ENCODE measurements at places on chromosomes 1 and 21.

GRCh38 chr1:54153535-54154439, 987 bp upstream of the CDCP2 start:
- DNase-seq, result peak; percentile 59

DNA sequence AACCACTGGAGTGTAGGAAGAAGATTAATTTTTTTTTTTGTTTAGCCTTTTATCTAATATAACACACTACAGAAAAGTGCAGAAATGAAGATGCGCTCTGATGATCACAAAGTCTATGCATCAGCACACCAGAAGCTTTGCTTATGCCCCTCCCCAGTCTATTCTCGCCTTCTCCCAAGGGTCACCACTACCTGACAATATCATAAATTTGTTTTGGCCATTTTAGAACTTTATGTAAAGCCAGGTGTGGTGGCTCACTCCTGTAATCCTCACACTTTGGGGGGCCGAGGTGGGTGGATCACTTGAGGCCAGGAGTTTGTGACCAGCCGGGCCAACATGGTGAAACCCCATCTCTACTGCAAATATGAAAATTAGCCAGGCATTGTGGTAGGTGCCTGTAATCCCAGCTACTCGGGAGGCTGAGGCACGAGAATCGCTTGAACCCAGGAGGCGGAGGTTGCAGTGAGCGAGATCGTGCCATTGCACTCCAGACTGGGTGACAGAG, 231.3 kb downstream of the FOXD2 start:
- no peak for DNase-seq

DNA sequence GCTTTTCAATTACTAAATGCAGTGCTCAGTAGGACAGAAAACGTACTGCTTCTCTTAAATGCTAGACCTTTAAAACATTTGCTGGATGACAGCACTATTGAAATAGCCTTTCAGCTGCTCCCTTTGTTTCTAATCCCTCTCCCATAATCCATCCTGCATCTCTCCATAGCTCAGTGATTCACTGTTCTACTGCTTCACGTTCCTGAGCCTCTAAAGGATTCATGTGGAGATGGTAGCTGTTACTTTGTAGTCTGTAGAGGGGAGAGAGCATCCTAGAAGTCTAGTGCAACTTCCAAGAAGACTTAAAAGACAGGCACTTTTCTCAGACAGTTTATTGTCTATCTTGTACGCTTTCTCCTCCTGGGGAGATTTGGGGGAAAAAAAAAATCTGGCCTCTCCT, 51.4 kb downstream of the LRRC8B start:
- no peak for DNase-seq

DNA sequence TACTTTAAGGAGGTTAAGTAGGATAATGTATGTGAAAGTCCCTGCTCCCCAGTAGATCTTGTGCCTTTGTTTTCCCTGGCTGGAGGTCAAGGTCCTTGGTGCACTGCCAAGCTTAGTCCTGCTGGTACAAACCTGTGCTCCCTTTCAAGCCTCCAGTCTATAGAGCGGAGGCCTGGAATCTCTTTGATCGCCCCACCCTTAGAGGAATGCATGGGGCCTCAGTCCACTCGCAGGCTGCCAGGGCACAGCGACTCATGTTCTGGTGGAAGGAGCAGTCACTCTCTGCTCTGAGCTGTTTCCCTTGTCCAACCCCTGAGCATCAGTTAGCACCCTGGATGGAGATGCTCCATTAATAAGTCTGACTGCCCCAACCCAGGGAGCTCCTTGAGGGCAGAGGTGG, 121.8 kb downstream of the HMGB4 start:
- no peak for DNase-seq

DNA sequence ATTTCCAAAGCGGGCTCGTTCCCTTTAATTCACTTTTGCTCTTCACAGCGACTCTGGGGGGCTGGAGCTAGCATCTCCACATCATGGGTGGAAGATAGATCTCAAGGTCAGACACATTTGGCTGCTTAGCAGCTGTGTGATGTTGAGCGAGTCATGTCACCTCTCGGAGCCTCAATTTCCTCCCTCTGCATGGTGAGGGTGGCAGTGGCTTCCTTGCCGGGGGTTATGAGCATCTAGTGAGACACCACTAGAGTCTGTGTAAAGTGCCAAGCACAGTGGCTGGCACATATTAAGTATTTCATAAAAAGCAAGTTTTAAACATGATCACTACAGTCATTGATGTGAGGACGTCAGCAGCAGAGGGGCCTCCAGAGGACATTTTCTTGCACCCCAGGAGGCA, 16.9 kb upstream of the ECE1 start:
- DNase-seq, result no peak

GRCh38 chr1:51372561-51372960, 42.2 kb upstream of the TTC39A start:
- no peak for DNase-seq

DNA sequence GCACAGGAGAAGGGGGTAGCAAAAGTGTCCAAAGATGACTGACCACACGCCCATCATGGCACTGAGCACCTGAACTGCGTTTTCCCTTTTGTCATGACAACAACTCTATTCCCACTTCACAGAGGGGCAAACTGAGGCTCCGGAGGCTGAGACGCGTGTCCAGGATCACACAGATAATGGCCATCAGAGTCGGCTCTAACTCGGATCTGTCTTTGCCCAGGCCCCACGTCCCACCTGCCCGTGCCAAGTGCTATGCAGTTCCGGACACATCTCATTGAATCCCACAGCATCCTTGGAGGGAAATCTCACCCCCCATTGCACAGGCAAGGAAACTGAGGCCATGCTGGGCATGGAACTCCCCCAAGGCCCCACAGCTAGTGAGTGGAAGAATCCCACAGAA, 62.1 kb downstream of the MATN1 start:
- no peak for DNase-seq

DNA sequence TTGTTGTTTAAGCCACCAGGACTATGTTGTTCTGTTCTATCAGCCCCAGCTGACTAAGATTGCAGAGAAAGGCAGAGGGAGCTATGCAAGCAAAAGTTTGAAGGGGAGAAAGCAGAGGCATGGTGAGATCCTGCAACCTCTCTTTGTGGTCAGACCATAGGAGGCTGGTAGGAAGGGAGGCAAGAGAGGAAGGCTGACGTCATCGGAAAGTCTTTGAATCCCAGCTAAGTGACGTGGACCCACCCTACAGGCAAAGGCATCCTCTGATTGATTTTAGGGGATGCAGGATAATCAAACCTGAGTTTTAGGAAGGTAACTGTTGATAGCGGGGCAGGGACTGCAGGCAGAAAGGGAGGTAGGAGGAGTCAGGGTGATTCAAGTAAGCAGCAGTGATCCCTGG, 23.3 kb upstream of the TNNI1 start:
- no peak for DNase-seq

- peak; percentile 74 for DNase-seq
Observed at GRCh38 chr1:75615613-75616435, 4.9 kb upstream of the SLC44A5 start.

DNA sequence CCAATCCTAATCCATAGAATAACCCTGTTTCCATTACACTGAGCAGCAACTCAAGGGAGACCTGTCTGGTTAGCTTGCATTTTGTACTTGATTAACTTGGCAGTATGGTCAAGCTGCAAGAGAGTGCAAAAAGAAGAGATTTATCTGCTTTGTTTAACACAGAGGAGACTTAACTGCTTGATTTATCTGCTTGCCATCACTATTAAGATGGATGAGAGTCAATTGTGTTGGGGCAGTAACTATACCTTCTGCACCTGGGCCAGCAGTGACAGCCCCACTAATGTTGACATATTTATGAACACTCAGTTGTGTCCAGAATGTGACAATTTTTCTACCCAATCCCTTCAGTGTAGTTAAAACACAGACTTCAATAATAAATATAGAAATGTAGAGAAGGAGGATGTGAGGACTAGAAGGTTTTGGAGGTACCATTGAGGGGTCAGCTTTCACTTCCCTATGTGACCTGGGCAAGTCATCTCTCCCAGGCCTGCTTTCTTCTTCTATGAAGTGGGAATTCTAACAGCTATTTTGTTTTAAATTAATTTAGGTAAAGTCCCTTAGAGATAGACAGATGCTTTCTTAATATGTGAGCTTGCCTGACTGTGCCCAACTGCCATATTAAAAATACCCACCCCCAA, 159.1 kb upstream of the KCNK2 start:
- no peak for DNase-seq

GRCh38 chr1:13701271-13701640, 1.3 kb downstream of the PRDM2 start:
- DNase-seq, result no peak

DNA sequence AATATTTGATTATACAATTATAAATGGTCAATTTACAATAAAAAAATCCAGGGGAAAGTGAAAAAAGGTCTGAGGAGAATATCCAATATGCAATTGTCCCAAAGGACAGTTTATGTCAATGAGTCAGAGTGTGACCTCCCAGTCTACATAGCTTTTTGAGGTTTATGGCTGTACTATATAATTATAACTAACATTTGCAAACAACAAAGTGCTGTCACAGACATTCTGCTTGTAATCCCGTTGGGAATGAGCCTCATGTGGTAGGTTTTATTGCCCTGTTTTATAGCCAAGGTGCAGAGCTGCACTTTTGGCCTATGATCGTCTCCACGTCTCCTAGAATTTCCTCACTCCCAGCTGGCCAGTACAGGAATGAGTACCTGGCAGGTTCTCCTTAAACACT, 103.8 kb downstream of the ADSS2 start:
- no peak for DNase-seq

DNA sequence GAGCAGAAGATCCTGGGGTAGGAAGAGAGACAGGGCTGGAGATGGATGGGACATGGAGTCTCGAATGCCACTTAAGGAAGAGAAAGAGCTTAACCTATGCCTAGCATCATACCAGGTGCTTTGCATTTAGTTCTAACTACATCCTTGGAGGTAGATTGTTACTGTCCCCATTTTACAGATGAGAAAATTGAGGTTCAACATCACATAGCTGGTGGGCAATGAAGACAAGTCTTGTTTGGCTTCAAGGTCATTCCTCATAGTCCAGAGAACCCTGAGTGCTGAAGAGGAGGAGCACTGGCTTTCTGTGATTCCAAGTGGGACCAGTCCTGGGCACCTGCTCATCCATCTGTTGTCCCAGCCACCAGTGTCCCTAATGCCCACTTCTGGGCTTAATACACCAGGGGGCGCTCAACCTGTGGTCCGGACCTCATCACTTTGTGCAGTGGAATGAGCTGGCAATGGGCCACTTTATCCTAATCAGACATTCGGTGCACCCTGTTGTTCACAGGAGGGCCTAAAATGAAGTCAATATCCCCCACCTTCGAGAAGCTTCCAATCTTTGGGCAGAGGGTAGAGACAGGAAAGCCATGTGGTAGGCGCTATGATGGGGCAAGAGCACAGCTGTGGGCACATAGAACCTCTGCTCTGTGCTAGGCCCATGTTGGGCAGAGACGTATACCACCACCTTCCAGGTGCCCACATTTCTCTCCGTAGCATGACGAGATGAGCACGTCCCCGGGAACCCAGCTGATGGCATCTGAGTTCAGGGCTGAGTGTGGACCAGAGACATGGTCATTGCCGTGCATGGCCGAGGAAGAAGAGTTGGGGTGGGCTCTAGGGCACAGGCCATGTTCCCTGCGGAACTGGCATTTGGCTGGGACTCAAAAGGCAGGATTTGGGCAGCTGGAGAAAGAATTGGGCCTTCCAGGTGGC, 9.2 kb downstream of the RPS6KA1 start:
- DNase-seq, result peak; percentile 48

- no peak for DNase-seq
Observed at GRCh38 chr1:192506741-192507155, 68.8 kb upstream of the RGS1 start.

DNA sequence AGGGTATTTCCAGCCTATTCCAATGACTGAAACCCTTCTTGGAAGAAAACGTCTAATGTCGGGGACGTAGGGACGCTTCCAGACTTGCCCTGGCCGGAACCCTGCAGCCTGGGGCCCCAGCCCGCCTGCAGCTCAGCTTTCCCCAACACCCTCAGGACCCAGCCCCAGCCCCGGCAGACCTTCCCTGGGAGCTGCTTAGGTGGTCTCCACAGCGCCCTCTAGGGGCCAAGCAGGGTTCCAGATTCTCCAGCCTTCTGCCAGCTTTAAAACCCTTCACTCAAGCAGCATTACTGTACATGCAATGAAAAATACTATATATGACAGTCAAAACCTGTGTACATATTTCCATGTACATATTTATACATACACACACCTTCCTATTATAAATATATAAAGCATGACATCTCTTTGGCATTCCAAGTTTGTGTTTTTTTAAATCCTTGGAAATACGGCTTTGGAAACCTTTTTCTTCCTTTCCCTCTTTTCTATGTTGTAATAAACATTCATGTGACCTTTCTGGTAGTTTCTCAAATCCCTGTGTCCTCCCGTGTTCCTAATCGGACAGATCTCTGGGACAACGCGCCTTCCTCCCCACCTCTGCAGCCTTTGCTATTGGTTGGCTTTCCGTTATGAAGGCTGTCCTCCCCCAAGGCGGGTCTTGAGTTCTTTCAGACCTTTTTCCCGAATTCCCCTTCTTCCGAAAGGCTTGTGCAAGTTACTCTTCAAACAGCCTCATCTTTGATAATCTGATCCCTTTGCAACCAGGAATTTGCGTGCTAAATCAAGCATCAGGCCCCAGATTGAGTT, 60.3 kb downstream of the STUM start:
- DNase-seq, result peak; percentile 72

GRCh38 chr1:212566522-212567479, 41.8 kb upstream of the ATF3 start:
- no peak for DNase-seq

DNA sequence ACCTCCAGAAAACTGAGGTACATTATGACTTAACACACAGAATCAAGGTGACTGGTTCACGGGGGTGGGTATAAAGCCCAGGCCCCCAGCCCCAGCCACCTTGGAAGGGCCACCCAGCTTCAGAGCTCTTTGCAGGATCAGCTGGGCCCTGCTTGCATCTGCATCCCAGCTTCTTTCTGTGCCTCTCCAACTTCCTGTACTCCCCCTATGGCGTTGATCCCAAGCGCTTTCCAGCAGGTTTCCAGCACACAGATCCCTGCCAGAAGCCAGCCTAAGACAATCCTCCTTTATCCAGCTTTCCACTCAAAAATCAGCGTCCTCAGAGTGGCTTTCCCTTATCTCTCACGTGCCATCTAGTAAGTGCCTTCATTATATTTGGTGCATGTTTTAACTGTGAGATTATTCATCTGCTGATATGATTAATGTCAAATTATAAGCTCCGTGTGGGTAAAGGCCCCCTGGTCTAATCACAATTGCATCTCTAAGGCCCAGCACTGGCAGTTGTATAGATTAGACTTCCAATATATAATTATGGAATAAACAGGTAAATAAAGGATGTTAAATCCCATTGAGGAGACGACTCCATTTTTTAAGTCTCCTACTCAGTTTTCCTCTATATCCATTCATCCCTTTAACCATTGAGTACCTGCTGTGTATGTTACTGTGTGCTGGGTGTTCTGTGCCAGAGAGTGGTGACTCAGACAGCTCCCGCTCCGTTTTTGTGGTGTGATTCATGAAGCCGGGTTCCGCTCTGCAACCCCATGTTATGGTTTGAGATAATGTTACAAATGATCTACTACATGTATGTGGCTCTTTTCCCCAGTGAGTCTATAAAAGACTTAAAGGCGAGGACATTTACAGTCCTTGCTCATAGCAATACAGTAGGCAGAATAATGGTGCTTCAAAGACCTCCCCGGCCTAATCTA, 387.6 kb downstream of the PCP4 start:
- DNase-seq, result peak; percentile 76

GRCh38 chr1:26399034-26399433, 11.6 kb upstream of the LIN28A start:
- no peak for DNase-seq
